Stomach (tissue), 19 donors: ENCODE measurements at places on chromosomes 6 and 20. TPM values are rescaled to one million over a fixed set of nuclear protein-coding genes. Genes with fewer than 3 reads are reported as not detected.
A peak's percentile ranks its signal among the peaks of the same experiment; 100 is the strongest.

The TREM1 gene
- total RNA-seq, result not detected

The CFAP61 gene
- total RNA-seq, result not detected

The TMEM74B gene
- total RNA-seq, result not detected

- no peak for DNase-seq
These were observed 64.3 kb downstream of the ZFP64 start for GRCh38 chr20:52127309-52127708.

DNA sequence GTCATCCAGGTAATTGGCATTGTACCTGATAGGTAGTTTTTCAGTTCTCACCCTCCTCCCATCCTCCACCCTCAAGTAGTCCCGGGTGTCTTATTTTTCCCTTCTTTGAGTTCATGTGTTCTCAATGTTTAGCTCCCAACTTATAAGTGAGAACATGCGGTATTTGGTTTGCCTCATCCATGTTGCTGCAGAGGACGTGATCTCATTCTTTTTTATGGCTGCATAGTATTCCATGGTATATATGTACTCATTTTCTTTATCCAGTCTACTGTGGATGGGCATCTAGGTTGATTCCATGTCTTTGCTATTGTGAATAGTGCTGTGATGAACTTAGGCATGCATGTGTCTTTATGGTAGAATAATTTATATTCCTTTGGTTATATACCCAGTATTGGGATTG lies 45.8 kb downstream of the RPRD1B start:
- no peak for DNase-seq

DNA sequence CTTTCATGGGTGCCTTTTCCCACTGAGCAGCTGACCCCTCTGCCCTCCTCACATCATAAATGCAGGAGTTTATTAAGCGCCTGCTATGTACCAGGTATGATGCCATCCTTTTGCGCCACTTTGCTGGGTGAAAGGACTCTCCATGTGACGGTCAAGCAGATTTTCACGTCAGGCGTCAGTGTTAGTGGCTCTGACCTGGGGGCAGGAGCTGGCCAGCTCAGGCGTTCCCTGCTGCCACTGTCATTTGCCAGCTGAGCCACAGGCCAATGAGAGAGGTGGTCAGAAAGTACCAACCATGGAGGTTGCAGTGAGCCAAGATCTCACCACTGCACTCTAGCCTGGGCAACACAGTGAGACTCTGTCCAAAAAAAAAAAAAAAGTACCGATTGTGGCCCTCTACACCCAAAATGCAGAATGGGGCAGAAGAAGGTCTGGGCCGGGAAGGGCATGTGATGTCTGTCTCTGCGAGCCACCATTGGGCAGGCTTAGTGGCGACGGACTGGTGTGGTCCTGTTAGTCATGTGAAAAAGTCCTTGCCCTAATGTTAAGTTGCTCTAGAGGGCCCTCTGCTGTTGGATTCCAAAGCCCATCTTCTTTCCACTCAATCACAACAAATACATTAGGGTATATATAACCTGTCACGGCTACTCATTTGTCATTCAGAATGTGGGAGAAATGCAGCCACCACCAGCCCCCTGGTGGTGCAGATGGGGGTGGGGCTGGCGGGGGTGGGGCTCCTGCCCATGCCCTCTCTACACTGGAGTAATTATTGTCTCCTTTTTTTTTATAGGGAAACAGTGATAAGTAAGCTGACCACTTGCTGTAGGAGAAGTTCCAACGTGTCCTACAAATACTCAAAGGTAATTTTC lies 18.4 kb upstream of the SLC22A1 start:
- peak; percentile 37 for DNase-seq

- no peak for DNase-seq
These were observed 46.3 kb downstream of the PPP1R14C start for GRCh38 chr6:150189122-150189521.
